ENCODE measurements at places on chromosomes 13 and 19.

- no peak for DNase-seq
These were observed 36.5 kb upstream of the MRI1 start for GRCh38 chr19:13727798-13728197.

GRCh38 chr19:38400361-38400760 lies 2.5 kb upstream of the FAM98C start:
- DNase-seq, result no peak

GRCh38 chr13:19586904-19587634 lies 25.7 kb upstream of the TPTE2 start:
- DNase-seq, result peak; percentile 58

- DNase-seq, result no peak
These were observed 279.5 kb upstream of the PCDH20 start for GRCh38 chr13:61695147-61695546.

DNA sequence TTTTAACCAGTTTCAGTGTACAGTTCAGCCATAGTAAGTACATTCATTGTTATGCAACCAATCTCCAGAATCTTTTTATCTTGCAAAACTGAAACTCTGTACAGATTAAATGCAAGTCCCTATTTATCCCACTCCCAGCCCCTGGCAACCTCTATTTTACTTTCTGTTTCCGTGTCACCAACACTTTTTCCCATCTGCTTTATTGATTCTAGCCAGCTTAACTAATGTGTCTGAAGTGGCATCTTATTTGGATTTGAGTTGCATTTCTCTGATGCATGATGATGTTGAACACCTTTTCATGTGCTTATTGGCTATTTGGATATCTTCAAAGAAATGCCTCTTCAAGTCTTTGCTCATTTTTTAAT lies 18.9 kb downstream of the SPATA13 start:
- DNase-seq, result no peak
